ENCODE measurements at places on chromosomes 6 and 20.

GRCh38 chr6:134175532-134176263, 123.3 kb upstream of the SLC2A12 start:
- peak; percentile 38 for ATAC-seq

GRCh38 chr20:61684136-61684535, 381.5 kb downstream of the TAF4 start:
- ATAC-seq = no peak

- no peak for ATAC-seq
Measured at GRCh38 chr6:35299674-35300073, 2.1 kb downstream of the DEF6 start.

GRCh38 chr20:58313396-58313795, 3.9 kb downstream of the RAB22A start:
- ATAC-seq = no peak

- no peak for ATAC-seq
Measured at GRCh38 chr6:87200469-87201175, 45.3 kb downstream of the ZNF292 start.

Data from SK-N-SH treated with all-trans-retinoic acid at 6 μM for 48 hours (cell line).